Right forelimb (tissue), 1 donor: ENCODE measurements at places on chromosomes 3 and 15.

DNA sequence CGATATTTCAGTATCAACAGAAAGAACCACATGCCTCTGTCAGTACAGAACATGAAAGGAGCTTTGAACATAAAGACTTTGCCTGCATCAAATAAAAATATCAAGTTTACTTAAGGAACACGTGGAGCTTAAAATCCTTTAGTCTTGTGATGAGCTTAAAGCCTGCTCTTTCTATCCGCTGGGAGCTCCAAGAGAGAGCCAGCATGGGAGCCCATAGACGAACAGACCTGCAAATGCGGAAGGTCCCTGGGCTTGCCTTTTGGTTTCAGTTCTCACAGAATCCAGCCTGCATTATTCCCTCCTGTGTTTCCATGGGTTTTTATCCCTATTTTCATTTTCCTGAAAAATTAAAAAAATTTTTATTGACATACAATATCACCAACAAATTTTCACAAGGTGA, 530.6 kb upstream of the RGMA start:
- DNase-seq: no peak

DNA sequence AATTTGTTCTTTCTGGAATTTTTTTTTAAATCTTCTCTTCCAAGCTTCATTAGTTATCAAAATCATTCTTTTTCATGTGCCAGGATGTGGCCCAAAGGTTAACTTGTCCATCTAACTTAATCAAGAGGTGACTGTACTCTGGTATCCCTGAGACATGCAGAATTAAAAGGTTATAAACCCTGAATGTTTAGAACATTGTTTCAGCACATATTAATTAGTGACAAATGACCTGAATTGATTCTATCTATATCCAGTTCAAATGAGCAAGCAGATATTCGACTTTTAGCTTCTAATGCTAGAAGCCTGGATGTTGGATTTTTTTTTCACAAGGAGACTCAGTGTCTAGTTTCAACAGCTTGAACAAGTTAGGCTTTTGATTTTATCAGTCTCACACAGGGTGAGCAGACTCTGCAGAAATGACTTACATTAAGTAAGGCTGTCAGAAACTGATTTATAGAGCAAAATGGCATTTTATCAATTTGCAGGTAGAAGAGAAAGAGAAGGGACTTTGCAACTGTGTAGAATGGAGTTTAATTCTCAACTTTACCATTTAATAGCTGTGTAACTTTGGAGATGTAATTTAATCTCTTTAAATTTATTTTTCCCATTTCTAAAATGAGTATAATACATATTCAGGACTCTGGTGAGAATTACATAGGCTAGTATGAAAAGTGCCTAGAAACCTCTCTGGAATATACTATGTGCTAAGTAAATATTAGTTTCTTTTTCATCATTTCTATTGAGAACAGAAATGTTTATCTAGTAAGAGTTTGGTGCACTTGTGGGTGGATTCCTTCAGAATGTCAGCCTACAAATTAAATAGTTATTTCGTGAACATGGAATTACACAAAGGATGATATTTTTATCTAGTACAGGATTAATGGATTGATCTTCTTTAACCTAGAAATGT, 100.0 kb downstream of the ALCAM start:
- DNase-seq: no peak

DNA sequence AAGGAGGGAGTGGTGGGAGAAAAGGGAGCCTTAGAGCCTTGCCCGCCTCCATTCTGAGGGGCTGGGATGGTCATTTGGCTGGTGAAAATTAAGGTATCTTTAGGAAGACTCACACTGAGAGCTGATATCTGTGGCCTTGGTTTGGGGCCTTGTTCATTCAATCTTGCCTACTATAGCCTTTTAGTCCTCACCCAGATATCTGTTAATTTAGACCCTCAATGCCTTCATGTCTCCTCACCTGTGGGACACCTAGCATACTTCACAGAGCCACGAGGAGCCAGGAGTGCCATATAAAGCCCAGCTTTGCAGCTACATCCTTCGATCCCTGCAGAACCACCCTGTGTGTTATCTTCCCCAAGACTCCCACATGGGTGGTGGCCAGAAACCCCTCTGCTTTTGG, 4.7 kb upstream of the ARNT2 start:
- no peak for DNase-seq

DNA sequence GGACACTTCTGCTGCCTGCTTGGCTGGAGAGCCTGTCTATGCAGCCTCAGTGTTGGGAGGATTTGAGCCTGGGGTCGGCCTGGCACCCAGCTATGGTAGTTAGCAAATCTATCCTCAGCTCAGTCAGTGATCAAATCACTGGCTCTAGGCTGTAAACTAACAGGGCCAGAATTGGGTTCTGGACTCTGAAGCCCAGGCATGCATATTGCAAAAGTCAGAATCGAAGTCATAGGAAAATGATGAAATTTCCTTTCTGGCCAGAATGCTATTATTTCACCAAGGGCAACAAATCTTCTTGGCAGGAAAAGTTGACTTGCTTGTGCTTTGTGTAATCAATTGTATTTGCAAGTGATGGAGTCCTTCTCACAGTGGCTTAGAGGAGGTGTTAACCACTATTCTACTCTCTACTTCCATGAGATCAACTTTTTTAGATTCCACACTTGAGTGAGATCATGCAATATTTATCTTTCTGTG, 482.6 kb upstream of the TPRG1 start:
- DNase-seq: no peak

DNA sequence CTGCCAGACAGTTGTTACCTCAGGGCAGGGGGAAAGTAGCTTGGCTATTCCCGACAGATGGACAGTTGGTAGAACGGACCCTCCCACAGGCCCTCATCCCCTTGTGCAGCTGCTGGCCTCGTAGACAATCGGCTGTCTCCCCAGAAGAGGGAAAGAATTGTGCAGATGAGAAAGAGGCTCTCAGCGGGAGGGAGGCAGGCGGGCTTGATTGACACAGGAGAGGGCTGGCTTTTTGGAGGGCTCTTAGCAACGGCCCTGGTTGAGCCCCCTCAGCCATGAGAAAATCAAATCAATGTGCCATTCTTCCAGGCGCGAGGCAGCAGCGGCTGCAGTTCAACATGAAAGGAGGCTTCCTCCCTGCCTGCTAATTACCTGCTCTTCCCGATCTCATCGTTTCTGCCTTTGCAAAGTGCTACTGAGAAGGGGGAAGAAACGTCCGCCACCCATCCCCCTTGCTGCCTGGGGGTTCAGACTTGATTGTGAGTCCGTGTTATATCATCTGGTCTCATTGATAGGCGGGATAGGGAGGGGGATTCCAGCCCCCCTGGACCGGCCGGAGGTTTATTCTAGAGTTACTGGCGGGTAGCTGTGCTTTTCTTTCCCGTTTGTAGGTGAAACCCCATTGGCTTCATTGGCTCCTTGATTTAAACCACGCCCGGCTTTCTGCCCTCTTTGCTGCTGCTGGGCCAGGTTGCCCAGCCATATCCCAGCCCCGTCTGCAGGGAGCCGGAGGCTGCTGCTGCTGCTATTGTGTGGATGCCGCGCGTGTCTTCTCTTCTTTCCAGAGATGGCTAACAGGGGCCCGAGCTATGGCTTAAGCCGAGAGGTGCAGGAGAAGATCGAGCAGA, at the start of gene TAGLN3:
TSS of gene TAGLN3 (plus strand) at position 287 of the 848 bp plus-strand sequence. CDS start at position 788, 501 bp downstream.
- DNase-seq: peak; percentile 53

GRCh38 chr3:160402221-160403027, 3.0 kb downstream of the SMC4 start:
- no peak for DNase-seq

DNA sequence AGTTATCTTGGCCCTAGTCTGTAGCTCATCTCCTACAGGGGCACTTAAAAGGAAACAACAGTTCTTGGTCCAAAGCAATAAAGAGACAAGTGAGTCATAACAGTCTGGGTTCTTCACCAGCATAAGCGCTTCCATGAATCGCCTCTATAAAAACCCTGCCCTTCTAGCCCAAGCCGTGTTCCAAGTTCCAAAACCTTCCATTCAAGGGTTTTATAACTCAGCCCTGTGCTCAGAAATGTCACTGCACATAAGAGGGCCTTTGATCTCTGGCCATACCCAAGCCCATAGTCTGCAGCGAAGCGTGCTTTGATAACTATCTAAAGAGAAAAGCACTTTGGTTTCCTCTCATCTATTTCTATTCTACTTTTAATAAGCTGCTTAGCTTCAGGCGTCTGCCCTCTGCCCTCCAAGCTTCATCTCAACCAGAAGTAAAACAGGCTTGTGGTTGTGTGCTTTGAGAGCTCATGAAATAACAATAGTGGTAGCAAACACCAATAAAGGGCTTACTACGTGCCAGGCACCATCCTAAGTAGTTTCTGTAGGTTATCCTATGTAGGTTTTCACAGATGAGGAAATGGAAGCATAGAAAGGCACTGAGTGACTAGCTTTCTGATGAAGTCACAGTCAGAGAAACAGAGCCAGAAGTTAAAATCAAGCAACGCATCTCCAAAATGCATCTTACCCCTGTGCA, 64.0 kb upstream of the AKAP13 start:
- no peak for DNase-seq

GRCh38 chr3:137409584-137409983, 354.5 kb upstream of the SOX14 start:
- no peak for DNase-seq

- DNase-seq: no peak
These were observed 3.2 kb downstream of the ZXDC start for GRCh38 chr3:126472277-126473006.

DNA sequence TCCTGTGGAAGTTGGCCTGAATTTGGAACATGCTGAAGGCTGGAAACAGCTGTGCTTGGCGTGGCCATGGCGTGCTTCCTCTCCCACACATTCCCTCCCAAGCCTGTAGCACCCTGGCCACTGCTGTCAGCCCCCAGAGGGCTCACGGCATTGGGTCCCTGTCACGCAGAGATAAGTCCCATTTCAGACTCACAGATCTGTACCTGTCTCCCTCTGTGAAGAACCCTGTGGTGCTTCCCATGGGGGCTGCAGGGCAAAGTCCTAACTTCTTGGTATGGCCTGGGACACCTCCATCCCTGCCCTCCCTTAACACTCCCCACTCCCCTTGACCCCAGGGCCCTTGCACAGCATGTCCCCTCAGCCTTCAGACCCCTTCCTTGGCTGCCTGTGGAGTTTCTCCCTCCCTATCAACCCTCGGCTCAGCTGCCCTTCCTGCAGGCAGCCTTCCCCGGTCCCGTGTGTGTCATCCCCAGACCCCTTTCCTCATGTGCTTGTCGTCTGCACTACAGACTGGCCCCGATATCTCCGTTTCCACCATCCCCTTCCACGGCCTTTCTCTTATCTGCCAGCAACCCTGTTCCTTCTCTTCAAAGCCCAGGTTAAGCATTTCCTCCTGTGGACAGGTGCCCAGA, 28.6 kb downstream of the ABTB1 start:
- no peak for DNase-seq
